ENCODE measurements at places on chromosomes 2 and 18.

GRCh38 chr2:226515344-226516055 is 284.1 kb downstream of the IRS1 start:
- DNase-seq: no peak

DNA sequence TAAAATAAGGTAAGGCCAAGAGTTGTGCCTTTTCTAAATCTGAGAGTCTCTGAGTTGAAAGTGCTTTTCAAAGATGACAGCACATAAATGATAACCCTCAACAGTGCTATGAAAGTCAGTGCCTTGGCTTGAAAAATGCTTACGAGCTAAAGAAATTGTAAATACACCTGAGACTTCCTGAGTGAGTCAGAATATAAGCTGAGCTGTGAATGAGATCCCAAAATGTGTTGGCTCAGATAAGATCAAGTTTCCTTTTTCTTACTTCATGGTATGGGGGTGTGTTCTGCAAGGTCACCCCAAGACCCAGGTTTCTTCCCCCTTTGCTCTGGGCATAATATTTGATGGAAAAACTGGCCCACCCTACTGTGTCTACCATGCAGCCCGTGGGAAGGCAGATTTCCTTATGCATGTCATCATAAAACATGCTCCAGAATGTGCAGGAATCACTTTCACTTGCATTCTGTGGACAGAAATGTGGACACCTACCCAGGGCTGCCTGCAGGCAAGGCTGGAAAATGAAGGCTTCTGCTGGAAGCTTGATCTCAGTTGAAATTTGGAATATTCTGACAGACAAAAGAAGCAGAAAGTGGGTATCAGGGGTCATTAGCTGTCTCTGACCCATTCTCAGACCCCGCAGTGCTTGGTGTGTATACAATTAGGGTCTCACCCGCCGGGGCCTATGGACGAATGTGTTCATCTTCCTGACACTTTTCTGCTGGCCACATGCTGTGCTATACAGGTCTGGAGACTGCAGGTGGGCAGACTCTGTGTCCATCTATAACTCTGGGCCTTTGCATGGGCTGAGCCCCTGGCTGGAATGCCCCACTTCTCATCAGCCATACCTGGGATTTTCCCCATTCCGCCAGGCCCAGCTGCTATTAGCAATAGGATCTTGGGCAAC is 212.6 kb downstream of the SH3RF3 start:
- DNase-seq: no peak

GRCh38 chr2:121237336-121237979 is 47.5 kb downstream of the TFCP2L1 start:
- no peak for DNase-seq

DNA sequence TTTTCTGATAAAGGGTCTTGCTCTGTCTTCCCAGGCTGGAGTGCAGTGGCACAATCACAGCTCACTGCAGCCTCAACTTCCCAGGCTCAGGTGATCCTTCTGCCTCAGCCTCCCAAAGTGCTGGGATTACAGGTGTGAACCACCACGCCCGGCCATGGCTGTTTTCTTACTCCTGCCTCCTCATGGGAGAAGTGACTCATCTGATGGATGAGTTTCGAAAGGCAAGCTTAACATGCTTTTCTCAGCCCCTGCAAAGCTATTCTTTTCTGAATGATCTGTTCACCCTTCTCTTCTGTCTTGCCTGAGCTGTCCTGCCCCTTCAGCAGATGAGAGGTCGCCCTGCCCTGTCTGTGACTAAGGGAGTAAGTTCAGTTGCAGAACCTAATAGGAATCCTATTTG is 929 bp upstream of the CREG2 start:
- DNase-seq: no peak

DNA sequence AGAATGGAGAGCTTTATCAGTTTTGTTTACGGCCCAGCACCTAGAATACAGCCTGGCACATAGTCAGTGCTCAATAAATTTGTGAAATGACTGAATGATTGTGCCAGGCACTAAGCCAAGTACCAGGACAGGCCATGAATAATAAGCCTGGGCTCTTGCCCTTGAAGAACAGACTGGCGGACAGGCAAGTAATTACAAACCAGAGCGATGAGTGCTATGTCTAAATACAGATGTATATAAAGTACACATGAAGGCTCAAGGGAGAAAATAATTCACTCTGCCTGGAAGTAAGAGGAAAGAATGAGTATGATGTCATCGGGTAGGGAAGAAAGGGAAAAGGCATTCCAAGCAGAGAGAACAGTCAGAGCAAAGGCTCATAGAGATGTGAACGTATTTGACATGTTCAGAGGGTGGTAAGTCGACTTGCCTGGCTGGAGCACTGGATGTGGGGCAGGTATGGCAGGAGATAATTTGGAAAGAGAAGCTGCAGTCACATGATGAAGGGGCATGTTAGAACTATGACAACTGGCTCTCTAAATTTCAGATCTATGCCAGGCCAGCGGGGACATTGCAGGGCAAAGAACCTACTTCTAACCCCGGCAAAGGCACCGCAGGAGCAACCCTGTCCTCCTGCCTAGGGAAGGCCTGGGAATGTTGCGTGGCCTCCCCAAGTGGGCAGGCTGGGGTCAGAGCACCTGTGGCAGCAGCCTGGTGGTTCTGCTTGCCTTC is 119.1 kb upstream of the STPG4 start:
- no peak for DNase-seq

GRCh38 chr18:61400716-61401115 is 67.5 kb downstream of the CDH20 start:
- no peak for DNase-seq

DNA sequence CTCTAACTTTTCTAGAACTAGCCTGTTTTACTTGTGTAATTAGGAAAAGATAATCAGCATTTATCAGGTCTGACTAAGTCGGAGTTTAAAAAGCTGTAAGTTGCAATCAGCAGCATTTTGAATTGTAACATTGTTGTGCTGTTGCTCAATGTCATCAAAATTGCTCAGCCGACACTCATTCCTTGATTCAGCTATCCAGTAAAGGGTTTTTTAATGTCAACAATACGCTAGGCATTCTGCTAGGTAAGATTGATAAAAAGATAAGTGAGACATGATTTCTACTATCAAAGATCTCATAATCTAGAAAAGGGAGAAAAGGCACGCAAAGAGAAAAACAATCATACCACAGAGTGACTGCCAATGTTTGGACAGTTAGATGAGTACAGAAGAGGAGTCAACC is 327.1 kb upstream of the CDH2 start:
- DNase-seq: no peak

GRCh38 chr2:149686136-149687051 is 98.8 kb upstream of the MMADHC start:
- DNase-seq: no peak

DNA sequence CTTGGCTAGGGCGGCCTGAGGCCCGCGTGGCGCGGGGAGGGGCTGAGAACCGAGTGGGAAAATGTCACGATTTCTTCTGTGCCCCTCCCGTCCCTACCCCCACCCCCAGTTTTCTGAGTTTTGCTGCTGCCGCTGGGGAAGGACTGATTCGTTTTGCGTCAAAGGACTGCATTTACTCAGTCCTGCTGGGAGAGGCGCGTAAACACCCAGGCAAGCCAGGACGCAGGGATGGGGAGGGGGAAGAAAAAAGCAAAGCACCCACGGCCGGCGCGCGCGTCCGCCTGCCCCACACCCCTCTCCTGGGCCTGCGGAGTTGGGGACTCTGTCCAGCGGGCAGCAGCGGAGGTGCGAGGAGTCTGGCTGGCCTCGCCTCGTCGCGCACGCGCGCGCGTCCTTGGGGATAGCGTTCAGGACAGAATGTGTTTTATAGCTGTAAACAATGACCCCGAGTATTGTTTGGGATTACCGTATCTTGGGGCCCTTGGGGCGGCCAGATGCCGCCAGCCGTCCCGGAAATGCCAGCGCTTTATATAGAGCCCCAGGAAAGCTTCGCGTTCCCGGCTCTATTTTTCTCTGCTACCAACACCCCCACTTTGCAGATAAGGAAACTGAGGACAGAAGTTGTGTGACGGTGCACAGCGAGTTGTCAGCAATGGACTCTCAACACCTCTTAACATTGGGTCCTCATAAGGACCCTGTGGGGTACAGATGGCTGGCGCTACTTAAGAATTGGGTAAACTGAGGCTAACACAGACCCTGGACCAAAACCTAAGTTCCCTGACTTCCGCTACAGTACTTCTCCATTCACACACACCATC is 1.7 kb upstream of the FOSL2 start:
- DNase-seq: no peak

DNA sequence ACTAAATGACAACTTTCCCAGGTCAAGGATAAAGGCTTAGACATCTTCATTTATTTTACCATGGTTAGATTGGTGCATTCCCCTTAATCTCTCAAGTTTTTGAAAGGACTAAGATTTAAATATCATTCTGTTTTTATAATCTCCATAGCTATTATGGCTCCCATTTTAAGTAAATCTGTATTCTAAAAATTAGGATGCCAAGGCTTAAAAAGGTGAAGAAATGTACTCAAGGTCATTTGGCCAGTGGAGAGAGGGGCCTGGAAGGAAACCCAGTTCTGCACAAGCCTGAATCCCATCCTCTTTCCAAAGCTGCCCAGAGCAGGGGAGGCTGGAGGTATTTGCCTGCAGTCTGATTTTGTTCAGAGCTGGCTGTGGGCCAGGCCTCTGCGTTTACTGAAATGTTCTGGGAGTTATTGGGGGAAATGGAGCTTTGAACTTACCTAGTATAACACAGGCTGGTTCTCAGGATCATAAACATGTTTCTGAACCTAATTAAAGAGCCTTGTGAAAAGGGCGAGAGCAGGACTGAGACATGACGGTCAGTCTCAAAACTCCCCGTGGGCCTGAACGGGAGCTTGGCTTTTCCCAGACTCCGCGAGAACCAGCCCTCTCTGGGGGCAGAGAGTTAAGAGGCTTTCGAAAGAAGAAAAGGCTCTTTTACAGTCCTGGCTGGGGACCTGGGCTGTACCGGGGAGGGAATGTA is 85.6 kb downstream of the DDX1 start:
- no peak for DNase-seq

- no peak for DNase-seq
Measured at GRCh38 chr18:67733088-67733487, 216.6 kb upstream of the DSEL start.

DNA sequence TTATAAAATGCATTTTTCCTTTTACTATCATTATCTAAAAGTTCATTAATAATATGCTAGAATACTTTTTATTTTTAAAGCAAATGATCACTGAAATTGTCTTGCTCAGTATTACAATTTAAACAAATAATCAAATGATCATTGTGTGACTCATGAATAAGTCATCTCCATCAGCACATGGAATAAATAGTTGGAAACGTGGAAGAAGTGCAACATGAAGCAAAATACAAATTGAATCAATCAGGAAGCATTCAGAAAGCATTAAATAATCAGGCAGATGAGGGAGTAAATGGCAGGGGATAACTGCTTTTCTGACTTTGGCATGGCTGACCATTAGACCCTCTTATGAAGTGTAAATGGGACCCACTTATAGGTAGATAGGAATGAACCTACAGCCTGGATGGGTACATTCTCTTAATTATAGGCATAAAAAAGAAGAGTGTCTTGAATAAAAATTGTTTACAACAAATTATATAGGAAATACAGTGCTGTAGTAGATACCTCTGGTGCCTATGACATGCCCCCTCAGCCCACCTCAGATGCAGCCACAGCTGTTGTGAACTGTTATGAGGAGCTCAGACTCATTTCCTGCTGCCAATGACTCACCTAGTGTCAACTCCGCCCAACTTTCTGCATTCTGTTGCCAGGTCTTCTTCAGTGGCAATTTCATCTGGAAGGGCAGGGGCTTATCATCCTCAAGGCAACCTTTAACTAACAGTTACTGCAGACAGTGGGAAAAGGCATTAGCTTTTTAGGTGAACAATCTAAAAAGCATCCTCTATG is 936.0 kb downstream of the TRIB2 start:
- no peak for DNase-seq

- DNase-seq: no peak
Measured at GRCh38 chr2:237393523-237393922, 20.4 kb downstream of the COL6A3 start.

DNA sequence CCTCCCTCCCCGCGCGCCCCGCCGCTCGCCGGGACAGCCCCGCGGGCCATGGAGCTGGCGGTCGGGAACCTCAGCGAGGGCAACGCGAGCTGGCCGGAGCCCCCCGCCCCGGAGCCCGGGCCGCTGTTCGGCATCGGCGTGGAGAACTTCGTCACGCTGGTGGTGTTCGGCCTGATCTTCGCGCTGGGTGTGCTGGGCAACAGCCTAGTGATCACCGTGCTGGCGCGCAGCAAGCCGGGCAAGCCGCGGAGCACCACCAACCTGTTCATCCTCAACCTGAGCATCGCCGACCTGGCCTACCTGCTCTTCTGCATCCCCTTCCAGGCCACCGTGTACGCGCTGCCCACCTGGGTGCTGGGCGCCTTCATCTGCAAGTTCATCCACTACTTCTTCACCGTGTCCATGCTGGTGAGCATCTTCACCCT is 865 bp downstream of the GALR1 start:
- peak; percentile 22 for DNase-seq

DNA sequence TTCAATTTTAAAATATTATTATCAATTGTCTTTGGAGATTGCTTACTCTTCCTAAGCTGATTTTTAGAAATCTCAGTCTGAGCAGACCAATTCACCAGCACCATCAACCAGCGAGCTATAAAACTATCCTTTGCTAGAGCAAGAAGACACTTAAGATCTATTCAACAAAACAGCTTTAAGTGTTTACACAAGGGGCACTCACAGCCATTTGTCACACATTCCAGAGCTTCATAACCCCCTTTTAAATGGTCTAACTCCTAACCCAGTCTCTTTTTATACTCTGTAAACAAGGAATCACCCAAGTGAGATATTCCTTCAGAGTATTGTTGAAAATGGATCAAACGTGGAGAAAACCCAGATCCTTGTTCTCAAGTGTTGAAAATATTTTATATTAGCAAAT is 1294.1 kb upstream of the CHAC2 start:
- no peak for DNase-seq

GRCh38 chr18:63111671-63112402 is 207.7 kb downstream of the BCL2 start:
- no peak for DNase-seq

GRCh38 chr2:148614322-148615049 is 30.1 kb upstream of the EPC2 start:
- DNase-seq: peak; percentile 29

DNA sequence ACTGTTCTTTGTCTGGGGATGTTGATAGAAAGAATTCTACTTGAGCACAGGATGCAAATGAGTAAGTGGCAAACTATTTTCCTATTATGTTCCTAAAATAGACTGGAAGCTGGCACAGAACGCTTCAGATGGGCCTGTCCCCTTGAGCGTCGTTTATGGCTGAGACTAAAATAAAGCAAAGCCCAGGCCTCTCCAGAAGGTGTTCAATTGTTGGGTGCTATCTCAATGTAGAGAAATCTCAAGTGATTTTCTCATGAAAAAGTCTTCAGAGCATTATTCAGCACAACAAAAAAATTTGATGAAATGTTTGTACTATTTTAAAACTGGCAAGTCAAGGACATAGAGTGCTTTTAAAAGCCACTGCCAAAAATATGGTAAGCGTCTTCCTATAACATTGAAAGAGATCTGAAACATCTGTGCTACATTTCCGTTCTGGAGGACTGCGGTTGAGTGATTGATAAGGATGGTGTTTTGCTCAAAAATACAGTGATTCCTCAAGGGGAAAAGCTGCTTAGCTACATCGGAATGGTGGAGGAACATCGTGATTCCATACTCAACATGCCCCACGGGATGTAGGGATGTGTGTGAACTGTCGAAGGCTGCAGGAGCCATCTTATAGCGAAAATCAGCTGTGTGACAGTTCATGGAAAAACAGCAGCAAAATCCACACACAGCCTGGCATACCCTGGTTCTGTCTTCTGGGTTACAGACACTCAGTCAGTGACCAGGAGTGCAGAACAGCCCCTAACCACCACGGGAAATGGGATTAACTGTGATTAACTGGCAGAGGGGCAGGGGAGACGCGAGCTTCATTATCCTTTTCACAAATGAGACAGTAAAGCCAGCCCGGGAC is 10.4 kb upstream of the LRRFIP1 start:
- no peak for DNase-seq

- DNase-seq: no peak
Measured at GRCh38 chr18:78242254-78242643, 737.4 kb upstream of the SALL3 start.
